ENCODE measurements at places on chromosomes 16 and 17. TPM values are rescaled to one million over a fixed set of nuclear protein-coding genes. Genes with fewer than 3 reads are reported as not detected.

- H3K4me3 ChIP-seq: peak overlapping the region; percentile 28
- H3K27me3 ChIP-seq: no peaks in the 10 kb centered on the region
- peaks cover 25% of the 10 kb centered on the region for H3K4me1 ChIP-seq
- DNase-seq: peak; percentile 90
- peak overlapping the region; percentile 56 for H3K27ac ChIP-seq
- H3K36me3 ChIP-seq: no peaks in the 10 kb centered on the region
Measured at GRCh38 chr16:73735018-73735417, 561.6 kb upstream of the PSMD7 start.

SMTNL2 gene
- not detected for total RNA-seq

DNA sequence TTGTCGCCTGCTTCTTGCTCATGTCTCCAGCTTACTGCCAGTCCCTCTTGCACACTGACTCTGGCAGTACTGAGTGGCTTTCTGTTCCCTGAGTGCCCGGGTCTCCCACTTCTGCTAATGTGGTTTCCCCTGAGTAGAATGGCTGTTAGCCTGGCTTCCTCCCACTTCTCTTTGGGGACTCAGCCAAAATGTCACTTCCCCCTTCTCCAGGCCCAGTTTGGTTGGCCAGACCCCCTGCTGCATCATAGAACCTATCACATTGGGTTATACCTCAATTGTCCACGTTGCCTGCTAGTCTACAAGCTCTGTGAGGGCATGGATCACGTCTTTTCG lies 304.4 kb downstream of the HS3ST3B1 start:
- DNase-seq: no peak
- no peak overlapping the region for H3K27ac ChIP-seq
- no peaks in the 10 kb centered on the region for H3K4me1 ChIP-seq
- no peaks in the 10 kb centered on the region for H3K27me3 ChIP-seq
- H3K4me3 ChIP-seq: no peak overlapping the region
- no peaks in the 10 kb centered on the region for H3K36me3 ChIP-seq

GRCh38 chr16:81551151-81551808 lies 106.7 kb downstream of the CMIP start:
- H3K27me3 ChIP-seq: no peaks in the 10 kb centered on the region
- peak overlapping the region; percentile 87 for H3K27ac ChIP-seq
- no peak for DNase-seq
- H3K36me3 ChIP-seq: peaks cover 12% of the 10 kb centered on the region

NAA38 gene
- 70.2 TPM for total RNA-seq

- peaks cover 44% of the 10 kb centered on the region for H3K27me3 ChIP-seq
- no peaks in the 10 kb centered on the region for H3K36me3 ChIP-seq
- H3K4me3 ChIP-seq: no peak overlapping the region
- H3K4me1 ChIP-seq: no peaks in the 10 kb centered on the region
- DNase-seq: no peak
Measured at GRCh38 chr16:49462989-49463371, 89.4 kb downstream of the C16orf78 start.

DNA sequence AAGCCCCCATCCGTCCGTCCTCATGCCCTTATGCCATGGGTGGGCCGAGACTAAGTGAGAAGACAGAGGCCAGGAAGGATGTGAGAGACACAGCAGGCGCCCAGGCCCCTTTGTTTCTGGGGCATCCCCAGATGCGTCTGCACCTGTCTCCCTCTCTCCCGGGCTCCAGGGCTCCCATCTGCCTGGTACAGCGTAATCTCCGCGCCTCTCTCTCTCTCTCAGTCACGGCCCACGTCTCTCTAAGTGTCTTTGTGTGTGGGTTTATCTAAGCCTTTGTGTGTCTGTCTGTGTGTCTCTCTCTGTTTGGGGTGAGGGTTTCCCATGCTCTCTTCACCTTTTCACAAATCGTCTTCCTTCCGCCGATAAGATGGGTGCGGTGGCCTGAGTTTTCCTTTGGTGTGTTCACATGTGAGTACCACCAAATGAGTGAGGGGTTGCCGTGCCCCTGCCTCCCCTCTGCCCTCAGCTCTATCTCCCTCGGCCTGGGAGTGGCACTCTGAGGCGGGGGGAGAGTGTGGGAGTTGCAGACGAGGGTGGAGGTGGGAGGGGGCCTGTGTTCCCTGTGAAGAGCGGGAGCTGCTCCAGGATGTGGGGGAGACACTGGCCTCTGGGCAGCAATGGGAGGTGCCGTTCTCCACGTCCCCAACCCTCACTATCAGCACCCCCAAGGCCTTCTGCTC lies 25.8 kb upstream of the ABCC3 start:
- no peak for DNase-seq
- H3K27ac ChIP-seq: no peak overlapping the region
- no peaks in the 10 kb centered on the region for H3K36me3 ChIP-seq
- no peaks in the 10 kb centered on the region for H3K4me1 ChIP-seq
- H3K27me3 ChIP-seq: peaks cover 10% of the 10 kb centered on the region
- no peak overlapping the region for H3K4me3 ChIP-seq

DNA sequence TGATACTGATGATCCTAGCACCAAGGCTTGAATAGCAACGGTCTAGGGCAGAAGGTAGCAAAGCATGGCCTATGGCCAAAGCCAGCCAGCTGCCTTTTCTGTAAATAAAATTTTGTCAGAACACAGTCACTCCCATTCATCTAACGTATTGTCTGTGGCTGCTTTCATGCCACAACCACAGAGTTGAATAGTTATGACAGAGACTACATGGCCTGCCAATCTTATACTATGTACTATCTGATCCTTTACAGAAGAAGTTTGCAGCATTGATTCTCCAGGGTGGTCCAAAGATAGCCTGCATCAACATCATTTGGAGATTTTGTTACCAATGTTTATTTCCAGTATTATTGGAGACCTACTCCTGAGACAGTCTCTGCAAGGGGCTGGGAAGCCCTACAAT lies 19.9 kb upstream of the MMD start:
- H3K4me3 ChIP-seq: no peak overlapping the region
- no peak for DNase-seq
- H3K27me3 ChIP-seq: no peaks in the 10 kb centered on the region
- no peaks in the 10 kb centered on the region for H3K36me3 ChIP-seq
- H3K27ac ChIP-seq: no peak overlapping the region

TLCD3B gene
- total RNA-seq: 0.21 TPM

FOXJ1 gene
- not detected for total RNA-seq

SAMD14 gene
- total RNA-seq: not detected

DNA sequence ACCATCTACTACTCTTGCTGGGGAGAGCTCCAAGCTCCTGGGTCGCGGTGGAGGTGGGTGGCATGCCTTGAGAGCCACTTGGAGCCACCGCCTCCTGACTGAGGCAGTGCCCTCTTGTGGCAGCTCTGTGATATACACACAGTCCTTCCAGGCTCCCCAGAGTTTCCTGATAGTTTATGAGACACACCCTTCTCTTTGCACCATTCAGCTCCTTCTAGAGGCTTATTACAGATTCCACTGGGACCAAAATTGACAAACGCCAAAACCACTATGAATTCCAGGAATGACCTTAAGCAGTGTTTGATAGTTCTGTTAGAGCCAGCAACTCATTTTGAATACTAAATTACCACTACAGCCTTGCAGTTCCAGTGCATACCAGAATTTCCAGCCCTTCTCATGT lies 170.1 kb upstream of the CDH13 start:
- peak; percentile 74 for DNase-seq
- H3K27me3 ChIP-seq: peaks cover 82% of the 10 kb centered on the region
- H3K27ac ChIP-seq: no peak overlapping the region
- no peak overlapping the region for H3K4me3 ChIP-seq

DNA sequence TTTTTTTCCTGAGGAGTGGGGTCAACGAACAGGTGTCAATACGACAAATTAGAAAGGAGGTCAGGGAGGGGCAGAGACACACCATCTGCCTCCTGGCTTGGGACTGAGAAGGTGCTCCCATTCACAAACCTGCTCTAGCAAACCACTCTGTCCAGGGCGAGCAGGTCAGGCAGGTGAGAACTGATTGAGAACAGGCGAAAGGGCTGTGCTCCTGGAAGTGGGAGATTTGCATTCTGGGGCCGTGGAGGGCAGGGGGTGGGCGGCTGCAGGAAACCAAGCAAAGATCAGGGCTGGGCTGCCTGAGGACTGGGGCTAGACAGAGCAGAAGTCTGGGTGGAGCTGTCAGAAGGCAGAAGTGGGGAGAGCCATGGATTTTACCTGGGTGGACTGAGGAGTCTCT lies 98.9 kb upstream of the NLRP1 start:
- no peaks in the 10 kb centered on the region for H3K4me1 ChIP-seq
- H3K4me3 ChIP-seq: no peak overlapping the region
- H3K27ac ChIP-seq: no peak overlapping the region
- peaks cover 80% of the 10 kb centered on the region for H3K27me3 ChIP-seq

- no peak overlapping the region for H3K27ac ChIP-seq
- no peaks in the 10 kb centered on the region for H3K27me3 ChIP-seq
- H3K4me1 ChIP-seq: no peaks in the 10 kb centered on the region
- no peak overlapping the region for H3K4me3 ChIP-seq
- H3K36me3 ChIP-seq: no peaks in the 10 kb centered on the region
Measured at GRCh38 chr17:12830777-12831247, 41.5 kb downstream of the ARHGAP44 start.

GRCh38 chr17:8556074-8556473 lies 74.5 kb downstream of the MYH10 start:
- peak overlapping the region; percentile 81 for H3K27ac ChIP-seq
- peaks cover 18% of the 10 kb centered on the region for H3K36me3 ChIP-seq
- H3K4me3 ChIP-seq: no peak overlapping the region
- H3K4me1 ChIP-seq: peaks cover 29% of the 10 kb centered on the region
- no peaks in the 10 kb centered on the region for H3K27me3 ChIP-seq

GRCh38 chr16:29700253-29700987 lies 21.4 kb downstream of the QPRT start:
- H3K36me3 ChIP-seq: no peaks in the 10 kb centered on the region
- peak; percentile 87 for DNase-seq
- H3K27ac ChIP-seq: no peak overlapping the region
- H3K27me3 ChIP-seq: peaks cover 22% of the 10 kb centered on the region

DNAAF8 gene
- 0.56 TPM for total RNA-seq

ARSG gene
- total RNA-seq: 5.0 TPM

ABCC12 gene
- total RNA-seq: not detected

DNA sequence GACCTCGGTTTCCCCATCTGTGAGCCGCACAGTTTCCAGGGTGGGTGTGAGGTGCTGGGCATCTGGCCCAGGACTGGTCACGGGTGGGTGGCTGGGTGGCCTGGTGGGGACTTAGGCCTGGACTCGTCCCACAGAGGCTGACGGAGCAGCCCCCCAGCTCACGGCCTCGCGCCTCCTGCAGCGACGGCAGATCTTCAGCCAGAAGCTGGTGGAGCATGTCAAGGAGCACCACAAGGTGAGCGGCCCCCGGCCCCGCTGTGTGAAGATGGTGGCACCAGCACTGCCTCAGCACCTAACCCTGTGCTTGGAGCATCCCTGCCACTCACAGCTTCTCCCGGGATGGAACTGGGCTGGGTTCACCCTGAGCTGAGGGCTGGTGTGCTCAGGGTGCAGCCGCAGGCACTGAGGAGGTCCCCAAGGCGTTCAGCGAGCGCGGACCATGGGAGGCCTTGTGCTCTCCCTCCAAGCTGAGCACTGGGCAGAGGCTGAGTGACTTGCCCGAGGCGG lies 2.4 kb downstream of the CDT1 start:
- DNase-seq: no peak
- H3K4me1 ChIP-seq: no peaks in the 10 kb centered on the region
- no peak overlapping the region for H3K4me3 ChIP-seq
- H3K27ac ChIP-seq: no peak overlapping the region

GRCh38 chr17:8558144-8558543 lies 72.4 kb downstream of the MYH10 start:
- H3K4me1 ChIP-seq: peaks cover 21% of the 10 kb centered on the region
- no peak overlapping the region for H3K4me3 ChIP-seq
- no peak overlapping the region for H3K27ac ChIP-seq
- H3K36me3 ChIP-seq: peaks cover 23% of the 10 kb centered on the region

DNA sequence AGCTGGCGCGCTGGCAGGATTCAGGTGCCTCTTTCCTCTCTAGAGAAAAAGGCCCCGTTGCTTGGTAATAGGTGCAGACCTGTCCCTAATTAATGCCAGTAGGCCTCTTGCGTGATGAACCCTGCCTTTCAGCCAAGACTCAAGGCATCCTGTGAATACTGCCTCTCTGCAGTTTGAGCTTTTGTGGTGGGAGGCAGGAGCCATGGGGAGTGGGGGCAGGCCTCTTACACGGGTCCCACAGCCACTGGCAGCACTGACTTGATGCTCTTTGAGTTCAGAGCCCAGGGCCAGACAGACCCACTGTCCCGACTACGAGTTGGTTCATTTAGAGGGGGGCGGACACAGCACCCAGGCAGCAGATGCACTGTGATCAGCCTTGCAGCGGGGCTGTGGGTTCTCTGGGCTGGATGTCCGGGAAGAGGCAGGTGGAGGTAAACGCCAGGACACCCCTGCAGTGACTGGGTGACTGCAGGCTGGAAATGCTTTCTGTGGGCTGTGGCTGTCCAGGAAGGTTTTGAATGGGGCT lies 237.0 kb downstream of the SEC14L1 start:
- no peaks in the 10 kb centered on the region for H3K27me3 ChIP-seq
- H3K36me3 ChIP-seq: peaks cover 19% of the 10 kb centered on the region
- H3K4me3 ChIP-seq: no peak overlapping the region
- no peak overlapping the region for H3K27ac ChIP-seq

- no peak overlapping the region for H3K4me3 ChIP-seq
- H3K27me3 ChIP-seq: no peaks in the 10 kb centered on the region
- H3K36me3 ChIP-seq: peaks cover 69% of the 10 kb centered on the region
- H3K27ac ChIP-seq: no peak overlapping the region
Measured at GRCh38 chr17:6603744-6604325, 36.7 kb downstream of the KIAA0753 start.
